NAMALWA (cell line): ENCODE measurements at places on chromosomes 3 and 15.

DNA sequence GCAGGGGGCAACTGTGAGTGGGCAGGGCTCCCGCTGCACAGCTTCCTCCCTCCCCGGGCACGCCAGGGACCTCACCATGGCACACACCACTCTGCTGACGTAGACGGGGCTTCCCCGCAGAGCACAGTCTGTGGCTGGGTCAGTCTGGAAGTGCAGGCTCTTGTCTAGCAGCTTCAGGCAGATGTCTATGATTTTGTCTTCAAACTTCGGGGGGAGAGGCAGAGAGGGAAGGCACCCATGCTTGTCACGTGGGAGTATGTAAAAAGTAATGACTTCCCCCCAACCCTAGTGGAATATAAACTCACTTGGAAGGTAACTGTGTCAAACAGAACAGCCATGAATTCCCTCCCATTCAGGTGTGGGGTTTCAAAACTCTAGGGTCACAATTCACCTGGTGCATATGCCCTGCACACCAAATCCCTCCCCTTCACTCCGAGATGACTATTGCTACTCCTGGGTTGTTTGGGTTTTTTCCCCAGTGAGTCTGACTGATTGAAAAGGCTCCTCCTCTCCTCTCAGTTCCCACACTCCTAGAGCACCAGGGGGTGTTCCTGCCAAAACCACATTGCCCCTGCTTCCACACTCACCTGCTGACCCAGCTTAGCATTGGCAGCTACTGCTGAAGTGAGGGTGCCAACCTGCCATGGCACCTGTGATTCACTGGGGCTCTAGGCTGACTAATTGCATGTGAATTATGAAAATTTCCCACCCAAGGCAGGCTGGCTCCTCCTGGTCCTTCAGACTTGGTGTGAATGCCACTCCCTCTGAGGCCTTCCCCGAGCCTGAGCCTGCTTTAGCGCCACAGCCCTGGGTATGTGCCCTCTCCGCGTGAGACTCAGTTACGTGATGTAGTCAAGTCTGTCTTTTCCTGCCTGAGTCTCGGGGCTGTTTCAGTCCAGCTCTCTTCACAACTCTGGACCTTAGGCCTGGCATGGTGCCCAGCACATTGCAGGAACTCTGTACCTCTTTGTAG lies 13.0 kb downstream of the TGM5 start:
- no peak for DNase-seq

GRCh38 chr15:85324202-85324601 lies 56.2 kb upstream of the AKAP13 start:
- no peak for DNase-seq

- DNase-seq: no peak
Measured at GRCh38 chr15:25844076-25844475, 19.1 kb downstream of the ATP10A start.

- no peak for DNase-seq
Measured at GRCh38 chr3:20125289-20125688, 60.7 kb downstream of the SGO1 start.

- DNase-seq: no peak
Measured at GRCh38 chr3:144296808-144297207, 325.2 kb downstream of the DIPK2A start.

GRCh38 chr3:187334904-187335303 lies 33.3 kb upstream of the RTP4 start:
- DNase-seq: no peak

DNA sequence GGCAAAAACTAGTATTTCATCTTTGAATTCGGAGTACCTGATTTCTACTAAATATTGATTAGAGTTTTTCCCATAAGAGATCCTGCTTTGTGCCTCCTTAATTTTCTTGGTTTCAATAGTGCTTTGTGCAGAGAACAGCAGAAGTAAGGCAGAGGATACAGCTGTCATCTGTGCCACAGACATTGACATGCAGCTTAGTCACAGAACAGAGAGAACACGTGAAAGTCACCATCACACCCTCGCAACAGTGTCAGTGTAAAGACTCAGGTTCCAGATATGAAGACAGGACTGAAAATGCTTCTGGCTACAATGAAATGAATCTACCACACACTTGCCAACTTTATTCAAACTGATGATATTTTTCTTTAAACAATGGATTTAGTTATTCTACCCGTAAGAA lies 942.8 kb upstream of the CFAP20DC start:
- DNase-seq: no peak

- no peak for DNase-seq
Measured at GRCh38 chr3:30289324-30289723, 317.1 kb upstream of the TGFBR2 start.

DNA sequence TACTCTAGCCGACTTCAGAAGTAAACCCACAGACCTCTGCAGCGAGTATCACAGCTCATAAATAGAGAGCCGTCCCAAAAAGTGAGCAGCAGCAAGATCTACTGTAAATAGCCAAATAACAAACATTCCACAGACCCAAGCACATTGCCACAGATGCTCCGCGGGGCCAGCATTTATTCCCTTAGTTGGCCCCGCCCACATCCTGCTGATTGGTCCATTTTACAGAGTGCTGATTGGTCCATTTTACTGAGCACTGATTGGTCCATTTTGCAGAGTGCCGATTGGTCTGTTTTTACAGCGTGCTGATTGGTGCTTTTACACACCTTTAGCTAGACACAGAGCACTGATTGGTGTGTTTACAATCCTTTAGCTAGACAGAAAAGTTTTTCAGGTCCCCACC lies 17.3 kb upstream of the GABRB3 start:
- DNase-seq: peak; percentile 20

DNA sequence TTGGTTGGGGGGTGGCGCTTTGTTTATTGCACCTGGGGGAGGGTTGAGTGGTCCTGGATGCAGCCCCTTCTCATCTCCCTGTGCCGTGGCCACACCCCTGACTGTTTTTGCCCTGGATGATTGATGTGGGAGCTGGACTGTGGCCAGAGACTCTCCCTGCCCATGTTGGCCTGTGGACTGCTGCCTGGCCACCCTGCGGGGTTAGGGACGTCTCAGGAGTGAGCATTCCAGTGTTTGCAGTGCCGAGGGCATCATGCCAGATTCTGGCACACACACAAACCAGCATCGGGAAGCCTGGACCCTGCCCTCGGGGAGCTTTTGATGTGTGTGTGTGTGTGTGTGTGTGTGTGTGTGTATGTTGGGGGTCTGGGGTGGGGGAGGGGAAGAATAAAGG lies 15.8 kb downstream of the APBA2 start:
- DNase-seq: no peak

DNA sequence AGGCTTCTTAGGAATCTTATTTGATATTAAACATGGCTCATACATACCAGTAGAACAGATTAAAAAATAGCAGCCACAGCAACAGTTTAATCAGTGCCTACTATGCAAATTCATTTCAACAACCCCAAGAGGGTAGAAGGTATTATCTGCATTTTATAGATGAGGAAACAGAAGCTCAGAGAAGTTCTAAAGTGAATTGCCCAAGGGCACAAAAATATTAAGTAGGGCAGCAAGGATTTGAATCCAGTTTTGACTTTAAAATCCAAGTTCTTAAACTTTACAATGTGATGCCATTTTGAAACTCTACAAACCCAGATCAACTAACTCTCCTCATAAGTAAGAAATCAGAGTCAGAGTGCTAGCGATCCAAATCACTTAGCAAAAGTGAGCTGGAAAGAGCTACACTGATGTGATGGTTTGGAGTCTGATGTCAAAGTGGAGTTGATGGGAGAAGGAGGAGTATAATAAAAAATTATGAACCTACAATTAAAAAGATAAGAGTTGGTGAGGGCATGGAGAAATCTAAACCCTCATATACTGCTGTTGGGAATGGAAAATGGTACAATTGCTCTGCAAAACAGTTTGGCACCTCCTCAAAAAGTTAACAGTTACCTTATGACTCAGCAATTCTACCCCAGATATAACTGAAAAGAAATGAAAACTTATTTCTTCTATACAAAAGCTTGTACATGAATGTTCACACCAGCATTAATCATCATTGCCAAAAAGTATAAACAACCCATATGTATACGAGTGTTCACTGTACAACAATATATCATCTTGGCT lies 51.0 kb upstream of the PLXND1 start:
- no peak for DNase-seq

GRCh38 chr3:107555359-107555758 lies 32.6 kb downstream of the BBX start:
- DNase-seq: no peak

DNA sequence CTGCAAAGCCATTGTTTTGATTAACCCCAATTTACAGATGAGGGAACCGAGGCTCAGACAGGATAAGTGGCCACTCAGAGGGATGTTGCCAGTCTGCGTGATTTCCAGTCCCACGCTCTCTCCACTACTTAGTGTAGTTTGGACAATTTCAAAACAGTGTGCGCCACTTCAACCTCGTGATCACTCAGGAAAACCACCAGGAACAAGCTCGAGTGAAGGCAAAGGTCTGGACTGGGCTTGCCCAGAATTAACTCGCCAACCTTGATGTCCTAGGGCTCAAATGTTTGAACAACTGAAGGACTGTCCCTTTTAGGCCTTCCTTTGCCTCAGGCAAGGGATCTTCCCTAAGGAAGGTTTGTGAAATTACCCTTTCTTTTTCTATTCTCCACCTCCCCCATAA lies 124.2 kb upstream of the LMOD3 start:
- no peak for DNase-seq
